ENCODE measurements at places on chromosomes 1 and 21.
A peak's percentile ranks its signal among the peaks of the same experiment; 100 is the strongest.

GRCh38 chr1:104921525-104921924 is 1171.8 kb downstream of the AMY1C start:
- peak; percentile 16 for DNase-seq

- DNase-seq, result no peak
Measured at GRCh38 chr1:12448746-12449177, 169.2 kb downstream of the DHRS3 start.

GRCh38 chr1:26862781-26863684 is at the start of gene SFN:
Gene SFN (plus strand): TSS chr1:26863149. CDS start chr1:26863213, 64 bp downstream.
- no peak for DNase-seq

- DNase-seq, result no peak
Measured at GRCh38 chr1:19067182-19067911, 110.9 kb upstream of the IFFO2 start.

DNA sequence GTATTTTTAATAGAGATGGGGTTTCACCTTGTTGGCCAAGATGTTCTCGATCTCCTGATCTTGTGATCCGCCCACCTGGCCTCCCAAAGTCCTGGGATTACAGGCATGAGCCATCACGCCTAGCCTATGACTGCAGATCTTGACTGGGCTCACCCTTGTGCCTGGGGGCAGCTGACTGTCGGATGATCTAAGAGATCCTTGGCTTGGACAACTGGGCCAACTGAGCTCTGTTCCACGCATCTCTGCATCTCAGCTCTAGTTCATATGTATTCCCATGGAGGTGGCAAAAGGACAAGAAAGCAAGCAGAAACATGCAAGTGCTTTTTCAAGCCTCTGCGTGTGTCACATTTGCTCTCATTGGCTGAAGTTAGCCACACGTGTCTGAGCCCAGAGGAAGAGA is 75.8 kb upstream of the SELENON start:
- no peak for DNase-seq

DNA sequence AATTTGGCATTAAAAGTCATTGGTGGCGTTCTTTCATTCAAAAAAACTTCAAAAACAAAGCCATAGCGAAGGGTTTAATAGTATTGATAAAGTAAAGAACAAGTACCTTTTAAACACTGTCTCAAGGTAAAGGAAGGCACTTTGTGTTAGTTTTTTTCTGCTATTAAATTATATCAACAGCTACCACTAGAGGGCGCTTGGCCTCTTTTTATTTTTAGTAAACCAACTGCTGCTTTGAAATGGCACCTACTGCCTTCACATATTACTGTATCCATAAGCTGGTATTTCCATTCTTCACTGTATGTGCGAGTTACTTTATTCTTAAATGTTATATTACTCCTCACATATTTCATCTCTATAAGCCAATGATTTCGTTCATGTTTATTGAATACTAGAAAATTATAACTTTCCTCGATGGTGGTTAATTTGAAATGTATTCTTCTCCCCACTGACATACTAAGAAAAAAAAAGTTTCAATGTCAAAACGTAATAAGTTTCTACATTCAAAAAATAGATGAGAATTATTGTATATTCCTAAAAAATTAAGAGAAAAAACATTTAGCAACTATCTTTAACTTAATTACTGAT is 125.7 kb upstream of the CXADR start:
- peak; percentile 10 for DNase-seq

GRCh38 chr1:230105754-230106625 is 39.0 kb downstream of the GALNT2 start:
- no peak for DNase-seq

DNA sequence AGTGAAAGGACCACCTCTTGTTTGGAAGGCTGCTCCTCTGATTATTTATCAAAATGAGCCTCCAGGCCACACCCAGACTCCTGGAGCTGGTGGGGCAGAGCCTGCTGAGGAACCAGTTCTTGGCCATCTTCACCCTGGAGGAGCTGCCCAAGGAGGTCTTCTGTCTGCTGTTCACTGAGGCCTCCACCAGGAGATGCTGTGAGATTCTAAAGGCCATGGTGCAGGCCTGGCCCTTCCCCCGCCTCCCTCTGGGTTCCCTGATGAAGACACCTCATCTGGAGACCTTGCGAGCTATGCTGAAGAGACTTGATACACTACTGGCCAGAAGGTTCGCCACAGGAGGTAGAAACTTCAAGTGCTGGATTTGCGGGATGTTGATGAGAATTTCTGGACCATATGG is 61.7 kb upstream of the GJA8 start:
- DNase-seq, result no peak

- DNase-seq, result no peak
Measured at GRCh38 chr1:205041998-205042910, 758 bp upstream of the CNTN2 start.

DNA sequence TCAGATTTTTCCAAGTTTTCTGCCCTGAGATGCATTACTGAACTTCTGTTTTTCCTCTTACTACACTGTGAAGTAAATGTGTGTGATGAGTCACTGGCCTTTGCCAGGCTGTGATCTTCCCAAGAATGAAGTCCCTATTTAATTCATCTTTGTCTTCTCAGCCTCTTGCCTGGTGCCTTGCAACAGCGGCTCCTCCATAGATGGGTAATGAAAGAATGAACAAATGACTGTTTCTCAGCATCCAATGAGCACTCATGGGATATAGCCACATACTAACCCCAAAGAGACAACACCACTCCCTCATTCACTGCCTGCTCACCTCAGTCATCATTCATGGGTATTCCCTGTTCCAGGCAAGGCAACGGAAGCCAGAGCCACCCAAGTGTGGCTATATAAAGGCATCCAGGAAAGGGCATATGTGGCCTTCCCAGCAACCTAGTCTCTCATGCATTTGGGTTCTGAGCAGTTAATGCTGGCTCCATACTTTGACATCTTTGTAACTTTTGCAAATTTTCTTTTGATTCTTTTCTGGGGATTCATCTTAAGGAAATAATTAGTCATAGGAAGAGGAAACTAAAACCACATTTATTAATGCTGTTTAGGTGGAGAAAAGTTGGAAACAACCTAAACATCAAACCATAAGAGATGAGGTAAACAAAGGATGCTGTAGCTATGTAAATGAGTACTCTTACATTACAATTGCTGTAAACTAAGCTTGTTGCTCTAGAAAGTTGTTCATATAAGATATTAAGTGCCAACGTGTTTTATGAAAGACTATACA is 71.9 kb downstream of the HIVEP3 start:
- DNase-seq, result no peak

- no peak for DNase-seq
Measured at GRCh38 chr21:37631319-37632117, 264.9 kb downstream of the DYRK1A start.

DNA sequence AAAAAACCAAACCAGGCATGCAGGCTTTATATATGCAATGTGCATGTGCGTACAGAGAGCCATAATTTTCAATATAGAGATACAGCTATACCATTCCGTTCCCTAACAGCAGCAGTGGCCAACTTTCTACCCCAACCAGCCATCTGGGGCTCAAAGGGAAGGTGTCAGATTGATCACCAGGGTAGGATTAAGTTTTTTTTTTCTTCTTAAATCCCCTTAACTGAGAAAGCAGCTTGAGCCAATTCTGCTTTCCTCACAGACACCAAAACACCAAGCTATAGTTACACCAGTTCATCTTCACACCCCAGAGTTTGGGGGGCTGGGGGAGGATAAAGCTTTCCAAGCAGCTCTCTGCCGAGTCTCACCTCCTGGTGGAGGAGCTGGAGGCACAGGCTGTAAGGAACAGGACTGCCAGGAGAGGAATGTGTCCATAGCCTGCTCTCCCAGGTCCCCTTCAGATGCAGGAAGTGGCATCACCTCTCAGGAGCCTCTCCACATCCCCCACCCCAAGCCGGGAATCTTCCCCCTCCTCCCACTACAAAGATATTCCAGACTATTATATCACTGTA is 87.9 kb downstream of the SSBP3 start:
- DNase-seq, result no peak

DNA sequence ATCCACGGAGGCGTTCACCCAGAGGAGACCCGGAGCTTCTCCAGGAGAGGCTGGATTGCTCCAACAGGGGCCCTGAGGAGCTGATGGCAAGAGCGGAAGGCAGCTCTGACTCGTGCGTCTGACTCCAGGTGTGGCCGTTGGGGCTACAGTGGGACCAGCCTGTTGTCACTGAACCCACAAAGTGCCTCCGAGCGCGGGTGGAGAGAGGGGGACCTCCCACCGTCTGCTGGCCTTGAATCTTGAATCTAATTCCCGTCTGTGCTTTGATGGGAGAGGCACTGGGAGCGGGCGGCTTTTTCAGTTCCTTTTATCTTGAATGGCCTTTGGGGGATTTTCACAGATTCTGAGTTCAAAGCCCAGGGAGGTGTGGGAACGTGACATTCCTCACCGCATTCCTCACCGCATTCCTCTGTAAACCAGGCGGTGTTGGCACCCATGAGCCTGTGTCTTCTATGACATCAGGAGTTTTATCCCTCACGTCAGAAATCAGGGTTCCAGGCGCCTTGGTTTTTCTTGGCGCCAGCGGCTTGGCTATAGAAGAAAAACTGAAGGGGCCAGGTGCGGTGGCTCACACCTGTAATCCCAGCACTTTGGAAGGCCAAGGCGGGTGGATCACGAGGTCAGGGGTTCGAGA is 39.2 kb upstream of the COL18A1 start:
- no peak for DNase-seq

DNA sequence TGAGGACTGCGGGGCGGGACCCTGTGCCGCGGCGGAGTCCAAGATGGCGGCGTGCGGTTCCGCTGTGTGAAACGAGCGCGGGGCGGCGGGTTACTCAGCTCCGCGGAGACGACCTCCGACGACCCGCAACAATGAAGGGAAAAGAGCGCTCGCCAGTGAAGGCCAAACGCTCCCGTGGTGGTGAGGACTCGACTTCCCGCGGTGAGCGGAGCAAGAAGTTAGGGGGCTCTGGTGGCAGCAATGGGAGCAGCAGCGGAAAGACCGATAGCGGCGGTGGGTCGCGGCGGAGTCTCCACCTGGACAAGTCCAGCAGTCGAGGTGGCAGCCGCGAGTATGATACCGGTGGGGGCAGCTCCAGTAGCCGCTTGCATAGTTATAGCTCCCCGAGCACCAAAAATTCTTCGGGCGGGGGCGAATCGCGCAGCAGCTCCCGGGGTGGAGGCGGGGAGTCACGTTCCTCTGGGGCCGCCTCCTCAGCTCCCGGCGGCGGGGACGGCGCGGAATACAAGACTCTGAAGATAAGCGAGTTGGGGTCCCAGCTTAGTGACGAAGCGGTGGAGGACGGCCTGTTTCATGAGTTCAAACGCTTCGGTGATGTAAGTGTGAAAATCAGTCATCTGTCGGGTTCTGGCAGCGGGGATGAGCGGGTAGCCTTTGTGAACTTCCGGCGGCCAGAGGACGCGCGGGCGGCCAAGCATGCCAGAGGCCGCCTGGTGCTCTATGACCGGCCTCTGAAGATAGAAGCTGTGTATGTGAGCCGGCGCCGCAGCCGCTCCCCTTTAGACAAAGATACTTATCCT is 430 bp downstream of the RBM15 start:
- peak; percentile 26 for DNase-seq

DNA sequence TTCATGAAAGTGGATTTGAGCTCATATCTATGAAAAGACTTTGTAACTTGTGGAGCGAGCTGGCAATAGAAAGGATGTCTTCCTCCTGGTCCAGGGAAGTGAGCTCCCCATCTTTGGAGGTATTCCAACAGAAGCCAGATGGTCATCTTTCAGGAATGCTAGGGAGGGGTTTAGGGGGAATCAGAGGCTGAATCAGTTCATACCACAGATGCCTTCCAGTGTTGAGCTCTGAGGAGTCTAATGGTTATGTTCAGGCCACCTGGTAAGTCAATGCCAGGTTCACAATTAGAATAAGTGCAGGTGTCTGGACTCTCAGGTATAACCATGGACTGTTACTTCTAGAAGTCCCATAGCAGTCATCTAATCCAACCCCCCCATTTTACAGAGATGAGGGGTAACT is 119.1 kb downstream of the ACTL8 start:
- no peak for DNase-seq

DNA sequence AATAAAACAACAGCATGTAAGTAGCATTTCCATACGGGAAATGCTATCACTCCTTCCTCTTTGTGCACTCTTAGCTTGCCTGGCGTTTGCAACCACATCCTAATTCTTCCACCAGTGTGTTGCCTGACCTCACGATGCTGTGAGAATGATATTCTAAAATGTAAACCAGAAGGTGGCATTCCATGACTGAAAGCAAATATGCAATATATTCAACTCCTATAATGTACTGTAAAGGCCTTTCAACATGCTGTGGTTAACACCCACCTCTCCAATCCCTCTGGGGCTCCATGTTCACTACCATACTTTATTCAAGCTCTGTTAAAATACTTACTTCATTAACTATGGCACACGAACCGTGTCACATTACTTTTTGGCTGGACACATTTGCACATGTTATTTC is 420.6 kb upstream of the DEPDC1 start:
- DNase-seq, result no peak

- DNase-seq, result no peak
Measured at GRCh38 chr1:71135571-71135970, 54.7 kb upstream of the ZRANB2 start.

GRCh38 chr1:42504535-42505128 is 41.5 kb downstream of the CCDC30 start:
- DNase-seq, result no peak

DNA sequence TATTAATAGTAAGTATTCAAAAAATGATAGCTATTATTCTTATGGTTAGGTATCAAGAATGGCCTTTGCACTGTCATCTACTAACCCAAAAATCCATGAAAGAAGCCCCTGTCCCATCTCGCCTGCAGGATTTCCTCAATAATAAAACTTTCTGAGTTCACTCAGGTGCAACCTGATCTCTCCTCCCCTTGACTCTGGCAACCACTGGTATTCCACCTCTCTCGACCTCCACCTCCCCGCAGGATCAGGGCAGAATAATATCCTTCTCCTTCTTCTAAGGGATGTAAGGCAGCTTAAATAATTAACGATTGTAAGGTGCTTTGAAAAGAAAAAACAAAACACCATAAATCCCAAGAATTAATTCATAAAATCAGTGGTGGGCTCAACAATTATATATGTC is 359.3 kb downstream of the PLPP3 start:
- DNase-seq, result no peak

DNA sequence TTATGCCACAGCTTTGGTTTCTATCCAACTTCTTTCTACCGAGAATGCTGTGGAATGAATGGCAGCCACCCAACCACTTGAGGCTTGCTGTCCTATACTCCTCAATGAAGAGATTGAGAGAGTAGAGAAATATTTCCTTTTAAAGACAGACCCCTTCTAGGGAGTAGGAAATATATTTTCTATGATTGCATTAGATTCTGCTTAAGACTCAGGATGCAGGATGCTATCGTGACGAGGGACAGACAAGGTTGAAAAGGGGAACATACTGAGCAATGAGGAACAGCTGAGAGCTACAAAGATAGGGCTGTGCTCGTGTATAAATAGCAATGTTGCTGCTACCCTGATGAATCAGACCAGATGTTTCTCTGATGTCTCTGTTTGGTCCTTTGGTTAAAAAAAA is 7.1 kb upstream of the RASAL2 start:
- DNase-seq, result no peak

DNA sequence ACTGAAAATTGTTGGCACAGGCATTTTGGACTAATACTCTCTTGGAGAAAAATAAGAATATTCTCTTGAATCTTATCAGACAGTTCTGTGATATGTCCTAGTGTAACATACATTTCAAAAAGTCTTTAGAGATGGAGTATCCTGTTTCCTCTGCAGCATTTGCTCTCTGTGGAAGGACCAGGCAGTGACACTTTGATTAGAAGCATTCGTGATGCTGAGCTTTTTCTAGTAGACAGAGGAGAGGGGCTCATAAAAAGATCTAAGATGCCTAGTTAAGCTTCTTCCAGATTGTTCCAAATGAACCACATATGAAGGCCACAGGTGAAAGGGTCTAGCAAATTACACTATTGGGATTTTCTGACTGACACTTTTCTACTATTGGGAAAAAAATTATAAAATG is 120.3 kb downstream of the C1orf21 start:
- no peak for DNase-seq

GRCh38 chr1:150843474-150843873 is 32.9 kb downstream of the ARNT start:
- DNase-seq, result no peak

All from brain pericyte (primary cell).